Aorta (tissue), 5 donors: ENCODE measurements at places on chromosomes 6 and 20. TPM values are rescaled to one million over a fixed set of nuclear protein-coding genes. Genes with fewer than 3 reads are reported as not detected.

- H3K27me3 ChIP-seq: no peaks in the 10 kb centered on the region
- no peaks in the 10 kb centered on the region for H3K4me1 ChIP-seq
- DNase-seq: no peak
- H3K27ac ChIP-seq: no peak overlapping the region
- H3K4me3 ChIP-seq: no peak overlapping the region
These were observed 448.5 kb upstream of the AGPAT4 start for GRCh38 chr6:161722394-161722793.

GRCh38 chr6:32095338-32096086, 13.6 kb downstream of the TNXB start:
- DNase-seq: no peak
- no peak overlapping the region for H3K27ac ChIP-seq
- H3K4me1 ChIP-seq: no peaks in the 10 kb centered on the region
- H3K36me3 ChIP-seq: no peaks in the 10 kb centered on the region
- H3K4me3 ChIP-seq: no peak overlapping the region

GRCh38 chr6:14189074-14189473, 71.5 kb downstream of the CD83 start:
- no peaks in the 10 kb centered on the region for H3K27me3 ChIP-seq
- no peak overlapping the region for H3K4me3 ChIP-seq
- no peak for DNase-seq
- H3K36me3 ChIP-seq: no peaks in the 10 kb centered on the region
- H3K4me1 ChIP-seq: no peaks in the 10 kb centered on the region
- H3K27ac ChIP-seq: no peak overlapping the region

- H3K4me1 ChIP-seq: no peaks in the 10 kb centered on the region
- H3K27ac ChIP-seq: no peak overlapping the region
- no peaks in the 10 kb centered on the region for H3K36me3 ChIP-seq
- H3K4me3 ChIP-seq: no peak overlapping the region
- no peak for DNase-seq
These were observed 85.4 kb upstream of the GTSF1L start for GRCh38 chr20:43812216-43812615.

GRCh38 chr20:37353285-37353849, 7.4 kb downstream of the SRC start:
- no peaks in the 10 kb centered on the region for H3K36me3 ChIP-seq
- no peak overlapping the region for H3K4me3 ChIP-seq
- H3K27ac ChIP-seq: no peak overlapping the region
- no peaks in the 10 kb centered on the region for H3K27me3 ChIP-seq
- DNase-seq: no peak

DNA sequence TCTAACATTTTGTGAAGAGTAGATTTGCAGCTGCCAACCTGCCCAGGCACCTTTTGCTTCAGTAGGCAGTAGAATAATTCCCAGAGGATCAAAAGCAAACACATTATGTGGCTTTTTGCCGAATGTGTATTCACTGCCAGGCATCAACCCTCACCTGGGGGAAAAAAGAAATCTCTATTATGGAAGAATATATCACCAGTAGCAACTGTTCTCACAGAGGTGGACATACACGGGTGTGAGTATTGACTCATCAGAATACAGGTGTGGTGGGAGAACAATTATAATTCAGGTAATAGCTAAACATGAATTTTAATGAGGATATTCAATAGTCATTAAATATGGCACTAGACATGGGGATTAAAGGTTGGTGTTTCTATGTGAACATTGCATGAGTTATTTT, 910.7 kb downstream of the TFAP2A start:
- H3K4me3 ChIP-seq: no peak overlapping the region
- DNase-seq: no peak
- H3K4me1 ChIP-seq: no peaks in the 10 kb centered on the region
- H3K36me3 ChIP-seq: no peaks in the 10 kb centered on the region

- H3K4me1 ChIP-seq: no peaks in the 10 kb centered on the region
- no peak overlapping the region for H3K27ac ChIP-seq
- no peak overlapping the region for H3K4me3 ChIP-seq
These were observed 142.1 kb upstream of the MLN start for GRCh38 chr6:33945931-33946330.

DNA sequence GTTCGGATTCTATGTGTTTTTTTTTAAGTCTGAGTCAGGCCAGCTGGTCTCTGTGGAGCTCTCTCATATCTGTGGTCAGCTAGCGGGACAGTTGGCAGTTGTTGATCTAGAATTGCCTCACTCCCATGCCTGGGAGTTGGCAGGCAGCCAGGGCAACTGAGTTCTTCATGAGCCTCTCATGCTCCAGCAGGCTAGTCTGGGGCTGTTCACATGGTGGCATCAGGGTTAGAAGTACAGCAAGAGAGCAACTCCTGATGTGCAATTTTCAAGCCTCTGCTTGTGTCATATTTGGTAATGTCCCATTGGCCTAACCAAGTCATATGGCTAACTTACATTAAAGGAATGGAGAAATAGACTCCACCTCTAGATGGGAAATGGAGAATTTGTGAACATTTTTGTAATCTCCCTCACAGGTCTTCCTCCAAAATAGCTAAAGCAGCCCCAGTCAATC, 6.7 kb upstream of the IFT52 start:
- DNase-seq: peak; percentile 92
- H3K4me3 ChIP-seq: no peak overlapping the region
- no peaks in the 10 kb centered on the region for H3K36me3 ChIP-seq
- no peaks in the 10 kb centered on the region for H3K4me1 ChIP-seq

GRCh38 chr20:48826883-48827771, 672 bp downstream of the PREX1 start:
- no peak overlapping the region for H3K27ac ChIP-seq
- H3K4me1 ChIP-seq: peaks cover 4% of the 10 kb centered on the region
- H3K27me3 ChIP-seq: no peaks in the 10 kb centered on the region
- peak; percentile 63 for DNase-seq

DNA sequence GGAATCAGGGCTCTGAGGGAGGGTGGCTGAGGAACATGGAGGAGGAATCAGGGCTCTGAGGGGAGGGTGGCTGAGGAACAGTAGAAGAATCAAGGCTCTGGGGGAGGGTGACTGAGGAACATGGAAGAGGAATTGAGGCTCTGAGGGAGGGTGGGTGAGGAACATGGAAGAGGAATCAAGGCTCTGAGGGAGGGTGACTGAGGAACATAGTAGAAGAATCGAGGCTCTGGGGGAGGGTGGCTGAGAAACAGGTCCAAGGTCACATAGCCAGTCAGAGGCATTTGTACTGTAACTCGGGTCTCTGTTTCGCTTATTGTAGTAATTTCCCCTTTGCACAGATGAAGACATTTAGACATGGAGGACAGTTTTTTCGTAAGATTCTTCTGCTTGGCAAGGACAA, 164.8 kb downstream of the SOBP start:
- H3K27me3 ChIP-seq: no peaks in the 10 kb centered on the region
- DNase-seq: no peak
- H3K36me3 ChIP-seq: no peaks in the 10 kb centered on the region
- H3K27ac ChIP-seq: no peak overlapping the region
- no peaks in the 10 kb centered on the region for H3K4me1 ChIP-seq

DNA sequence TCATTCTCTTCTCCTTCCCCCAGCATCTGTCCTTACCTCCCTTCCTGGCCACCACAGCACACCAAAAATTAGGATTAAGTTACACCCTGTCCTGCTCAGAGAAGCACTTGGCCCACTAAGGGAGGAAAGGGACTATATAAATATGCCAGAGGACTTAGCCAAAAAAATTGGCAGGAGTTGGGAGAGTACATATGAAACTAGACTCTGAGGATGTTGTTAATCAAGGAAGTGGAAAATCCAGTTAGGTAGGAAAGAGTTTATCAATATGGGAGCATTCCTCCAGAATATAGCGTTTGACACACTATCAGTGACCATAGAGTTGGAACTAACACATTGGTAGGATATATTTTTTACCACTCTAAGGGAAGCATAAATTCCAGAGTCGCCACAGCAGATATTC, 57.3 kb upstream of the TSHZ2 start:
- no peaks in the 10 kb centered on the region for H3K36me3 ChIP-seq
- H3K27me3 ChIP-seq: no peaks in the 10 kb centered on the region
- H3K4me3 ChIP-seq: no peak overlapping the region
- DNase-seq: no peak
- H3K27ac ChIP-seq: no peak overlapping the region
- H3K4me1 ChIP-seq: no peaks in the 10 kb centered on the region

The COL11A2 gene
- total RNA-seq: 1.6 TPM

The HLA-DRA gene
- 274 TPM for total RNA-seq

The WFDC2 gene
- 2.3 TPM for total RNA-seq

The LSM2 gene
- 32.4 TPM for total RNA-seq

The ASIP gene
- total RNA-seq: not detected

The RAD21L1 gene
- total RNA-seq: not detected
